ENCODE measurements at places on chromosomes 16 and 17.

DNA sequence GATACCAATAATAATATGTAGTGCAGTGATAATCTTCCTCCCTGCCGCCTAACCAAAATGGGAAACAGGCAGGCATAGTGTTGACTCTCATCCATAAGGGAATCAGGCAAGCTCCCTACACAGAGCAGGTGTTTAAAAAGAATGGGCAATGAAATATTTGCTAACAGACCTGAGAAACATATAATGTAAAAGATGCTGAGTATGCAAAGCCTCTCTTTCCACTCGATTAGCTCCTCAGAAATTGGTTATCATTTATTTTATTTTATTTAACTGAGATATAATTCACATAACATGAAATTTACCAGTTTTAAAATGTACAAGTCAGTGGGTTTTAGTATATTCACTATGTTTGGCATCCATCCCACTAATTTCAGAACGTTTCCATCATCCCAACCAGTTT, 317.7 kb upstream of the TBX2 start:
- DNase-seq, result no peak

DNA sequence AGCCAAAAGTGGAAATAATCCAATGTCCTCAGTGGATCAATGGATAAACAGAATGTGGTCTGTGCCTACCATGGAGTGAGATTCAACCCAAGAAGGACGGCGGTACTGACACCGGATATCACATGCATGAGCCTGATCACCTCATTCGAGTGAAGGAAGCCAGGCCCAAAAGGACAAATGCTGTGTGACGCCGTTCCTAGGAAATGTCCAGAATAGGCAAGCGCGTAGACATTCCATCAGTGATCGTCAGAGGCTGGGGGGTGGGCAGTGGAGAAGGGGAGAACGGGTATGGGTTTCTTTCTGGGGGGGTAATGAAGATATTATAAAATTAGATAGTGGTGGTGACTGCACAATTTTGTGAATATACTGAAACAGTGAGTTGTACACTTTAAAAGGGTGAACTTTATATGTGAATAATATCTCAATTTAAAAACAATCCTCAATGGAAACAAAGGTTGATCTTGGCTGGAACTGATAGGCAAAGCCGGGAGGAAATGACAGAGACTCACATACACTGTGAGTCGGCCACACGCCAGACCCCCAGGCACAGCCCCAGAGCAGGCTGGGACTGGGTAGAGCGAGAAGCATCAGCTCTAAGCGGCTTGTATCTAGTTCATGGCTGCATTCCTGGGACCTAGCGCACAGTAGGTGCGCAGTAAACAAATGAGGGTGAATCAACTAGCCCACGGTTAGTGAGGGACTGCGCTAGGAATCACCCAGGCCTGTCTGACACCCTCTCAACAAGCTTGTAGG, 3.5 kb downstream of the DBNDD1 start:
- DNase-seq, result no peak

GRCh38 chr17:70905796-70906195, 736.5 kb downstream of the KCNJ2 start:
- DNase-seq, result peak; percentile 43

- DNase-seq, result no peak
Measured at GRCh38 chr17:43737722-43738121, 20.9 kb downstream of the SOST start.

DNA sequence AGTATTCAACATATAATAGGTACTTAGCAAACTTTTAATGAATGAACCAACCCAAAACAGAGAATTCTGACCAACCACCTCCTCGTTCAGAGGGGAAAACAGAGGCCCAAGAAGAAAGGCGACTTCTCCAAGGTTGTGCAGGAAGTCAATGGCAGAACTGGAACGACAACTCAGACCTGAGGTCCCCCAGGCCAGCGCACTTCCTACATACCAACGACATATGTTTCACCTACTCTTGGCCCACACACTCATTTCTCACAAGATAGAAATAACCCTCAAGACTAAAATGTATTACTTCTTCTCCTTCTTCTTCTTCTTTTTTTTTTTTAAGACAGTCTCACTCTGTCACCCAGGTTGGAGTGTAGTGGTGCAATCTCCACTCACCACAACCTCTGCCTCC, 14.4 kb downstream of the CHCT1 start:
- DNase-seq, result peak; percentile 47

DNA sequence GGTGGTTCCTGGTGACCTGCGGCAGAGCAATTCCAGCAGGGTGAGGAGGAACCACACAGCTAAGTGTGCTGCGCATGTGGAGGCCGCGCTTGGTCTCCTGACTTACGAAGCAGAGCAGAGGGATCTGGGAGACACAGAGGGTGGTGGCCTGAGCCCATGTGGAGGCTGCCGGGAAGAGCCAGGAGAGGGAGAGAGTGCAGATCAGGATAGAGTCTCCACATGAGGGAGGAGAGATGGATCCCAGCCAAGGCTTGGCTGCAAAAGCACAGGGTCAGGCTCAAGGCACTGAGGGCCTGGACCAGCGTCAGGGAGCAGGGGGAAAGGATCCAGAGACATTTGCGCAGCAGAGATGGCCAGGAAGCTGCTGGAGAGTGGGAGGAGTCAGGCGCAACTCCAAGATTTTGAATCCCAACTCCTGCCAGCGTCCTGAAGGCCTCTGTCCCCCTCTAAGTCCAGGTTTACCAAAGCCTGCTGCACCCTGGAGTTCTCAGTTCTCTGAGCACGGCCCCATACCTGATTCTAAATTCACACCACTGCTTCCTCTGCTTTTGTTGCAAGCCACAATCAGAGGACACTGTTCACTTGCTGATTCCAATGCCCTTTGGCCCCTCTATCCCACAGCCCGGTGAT, 11.3 kb upstream of the MLLT6 start:
- DNase-seq, result no peak

- no peak for DNase-seq
Measured at GRCh38 chr17:74573169-74573568, 5.9 kb upstream of the CD300H start.

DNA sequence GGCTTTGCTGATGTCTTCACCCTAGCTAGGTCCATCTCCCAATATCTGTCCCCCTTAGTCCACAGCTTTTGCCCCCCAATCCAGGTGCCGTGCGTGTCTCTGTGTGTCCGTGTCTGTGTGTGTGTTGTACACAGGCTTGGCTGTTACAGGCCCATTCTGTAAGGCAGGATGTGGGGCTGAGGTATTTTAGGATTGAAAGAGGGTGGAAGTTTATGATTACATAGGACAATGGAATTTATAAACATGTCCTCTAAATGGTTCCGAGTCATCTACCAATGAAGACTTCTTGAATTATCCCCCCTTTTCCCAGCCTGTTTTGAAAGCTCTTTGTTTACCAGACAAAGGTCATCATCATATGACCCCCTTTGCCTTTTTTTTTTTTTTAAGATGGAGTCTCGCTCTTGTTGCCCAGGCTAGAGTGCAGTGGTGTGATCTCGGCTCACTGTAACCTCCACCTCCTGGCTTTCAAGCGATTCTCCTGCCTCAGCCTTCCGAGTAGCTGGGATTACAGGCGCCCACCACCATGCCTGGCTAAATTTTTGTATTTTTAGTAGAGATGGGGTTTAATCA, 21.9 kb downstream of the ACE start:
- DNase-seq, result peak; percentile 29

GRCh38 chr17:81923302-81924260, 4.0 kb downstream of the MAFG start:
- peak; percentile 89 for DNase-seq

DNA sequence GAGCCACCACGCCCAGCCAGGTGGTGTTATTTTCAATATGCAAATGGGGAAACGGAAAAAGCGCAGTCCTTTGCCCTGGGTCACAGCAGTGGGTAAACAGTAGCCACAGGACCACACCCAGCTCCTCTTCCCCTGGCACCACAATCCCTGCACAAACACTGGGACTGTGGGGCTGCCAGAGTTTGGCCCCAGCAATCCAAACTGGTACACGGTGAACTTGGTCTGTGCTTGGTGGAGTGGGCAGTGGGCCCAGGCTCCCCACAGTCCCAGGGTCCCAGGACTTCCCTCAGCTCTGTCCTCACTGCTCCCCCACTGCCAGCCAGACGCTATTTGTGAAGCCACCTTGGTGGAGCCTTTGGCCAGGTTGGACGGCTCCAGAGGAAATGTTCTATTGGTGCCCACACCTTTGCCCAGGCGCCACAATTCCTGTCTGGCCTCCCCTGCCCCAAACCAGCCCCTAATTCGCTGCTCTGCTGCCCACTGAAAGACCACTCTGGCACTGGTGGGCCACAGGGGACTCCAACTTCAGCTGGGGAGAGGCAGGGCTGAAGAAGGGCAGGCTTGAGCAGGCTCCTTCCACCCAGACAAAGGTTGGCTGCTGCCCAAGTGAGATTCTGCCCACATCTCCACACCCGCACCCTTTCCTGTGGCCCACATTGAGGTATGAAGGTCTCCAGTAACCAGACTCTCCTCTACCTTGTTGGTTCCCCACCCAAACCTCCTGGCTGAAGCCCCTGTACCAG, 2.1 kb downstream of the CHAD start:
- DNase-seq, result no peak

- DNase-seq, result peak; percentile 43
Measured at GRCh38 chr16:74623214-74623838, 16.4 kb upstream of the GLG1 start.

DNA sequence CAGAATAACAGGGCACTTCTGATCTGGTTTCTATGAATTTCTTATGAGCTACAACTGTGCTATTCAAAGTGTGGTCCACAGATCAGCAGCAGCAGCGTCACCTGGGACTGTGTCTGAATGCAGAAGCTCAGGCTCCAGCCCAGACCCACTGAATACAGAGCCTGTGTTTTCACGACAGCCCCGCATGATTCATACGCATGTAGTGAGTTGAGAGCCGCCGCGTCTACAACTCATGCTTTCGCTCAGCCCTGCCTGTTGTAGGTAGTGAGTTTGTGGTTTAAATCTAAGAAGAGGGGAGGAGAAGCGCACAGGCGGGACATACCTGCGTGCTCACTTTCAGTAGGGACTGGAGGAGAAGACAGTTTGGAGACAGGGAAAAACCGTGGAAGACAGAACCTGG, 28.5 kb upstream of the ELAC2 start:
- DNase-seq, result no peak

DNA sequence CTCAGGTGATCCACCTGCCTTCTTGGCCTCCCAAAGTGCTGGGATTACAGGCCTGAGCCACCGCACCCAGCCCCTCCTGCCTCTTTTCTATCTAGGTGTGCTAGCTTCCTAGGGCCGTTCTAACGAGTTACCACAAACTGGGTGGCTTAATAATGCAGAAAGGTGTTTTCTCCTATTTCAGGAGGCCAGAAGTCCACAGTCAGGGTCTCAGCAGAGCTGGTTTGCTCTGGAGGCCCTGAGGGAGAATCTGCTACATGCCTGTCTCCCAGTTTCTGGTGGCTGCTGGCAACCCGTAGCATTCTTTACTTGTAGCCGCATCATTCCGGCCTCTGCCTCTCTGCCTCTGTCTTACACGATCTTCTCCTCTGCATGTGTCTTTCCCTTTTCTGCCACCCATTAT, 89.2 kb downstream of the NTN1 start:
- DNase-seq, result no peak

- DNase-seq, result no peak
Measured at GRCh38 chr16:66713076-66713475, 16.5 kb upstream of the CMTM4 start.

DNA sequence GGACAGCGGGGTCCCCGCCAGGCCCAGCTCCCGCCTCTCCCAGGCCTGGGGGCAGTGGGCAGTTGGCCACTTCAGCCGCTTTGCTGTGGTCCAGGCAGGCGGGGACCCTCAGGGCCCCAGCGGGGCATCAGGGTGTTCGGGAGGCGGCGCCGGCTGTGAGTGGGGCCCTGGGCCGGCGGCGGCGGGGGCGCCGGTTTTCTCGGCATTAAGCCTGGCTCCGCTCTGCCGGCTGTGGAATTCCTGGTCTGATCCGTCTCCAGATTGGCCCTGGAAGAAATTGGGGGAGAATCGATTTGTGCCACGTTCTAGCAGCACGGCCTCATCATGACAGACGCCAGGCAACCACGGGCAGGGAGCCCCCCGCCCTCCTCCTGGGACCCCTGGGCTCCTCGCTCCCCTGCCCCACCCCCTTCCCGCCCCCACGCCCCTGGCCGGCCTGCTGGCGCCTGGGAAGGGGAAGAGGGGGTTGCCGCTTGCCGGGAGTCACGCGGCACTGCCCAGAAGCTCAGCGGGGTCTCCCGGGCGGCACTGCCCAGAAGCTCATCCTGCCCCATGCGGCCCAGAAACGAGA, 28.6 kb upstream of the SSTR5 start:
- DNase-seq, result no peak

GRCh38 chr17:40621578-40621977, 26.0 kb downstream of the SMARCE1 start:
- DNase-seq, result no peak

GRCh38 chr16:52389045-52389444, 157.9 kb downstream of the TOX3 start:
- no peak for DNase-seq
